ENCODE measurements at places on chromosomes 4 and X.
A peak's percentile ranks its signal among the peaks of the same experiment; 100 is the strongest.

DNA sequence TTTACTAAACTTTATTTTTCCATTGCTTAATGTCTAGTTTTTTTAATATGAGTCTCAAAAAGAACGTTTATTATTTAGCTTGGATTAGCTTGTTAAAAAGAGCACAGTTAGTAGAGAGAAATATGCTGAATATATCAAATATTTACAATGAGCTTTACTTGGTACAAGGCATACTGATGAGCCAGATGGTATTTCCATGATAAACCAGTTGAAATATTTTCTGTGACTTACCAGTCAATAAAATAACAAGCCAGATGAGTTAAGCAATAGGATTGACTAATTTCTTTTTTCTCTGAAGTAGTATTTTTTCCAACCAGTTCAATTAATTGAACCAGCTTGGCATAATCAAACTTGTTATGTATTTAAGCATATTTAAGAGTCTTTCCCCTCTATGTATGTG lies 134.1 kb downstream of the KLHL34 start:
- no peak for DNase-seq

DNA sequence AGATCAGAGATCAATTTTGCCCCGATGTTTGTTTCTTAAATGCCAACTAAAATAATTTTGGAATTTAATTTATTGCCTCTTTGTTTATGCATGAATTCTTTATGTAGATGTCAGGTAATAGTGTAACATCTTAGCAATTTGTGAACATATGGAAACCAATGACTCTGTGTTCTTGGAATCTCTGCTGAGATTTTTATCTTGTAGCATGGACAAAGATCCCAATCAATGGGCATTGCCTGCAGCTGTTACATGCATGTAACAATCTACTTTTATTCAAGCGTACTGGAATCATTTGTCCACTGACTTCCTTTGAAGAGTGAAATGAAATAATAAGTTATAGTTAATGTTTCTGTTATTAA lies 61.6 kb upstream of the ARSJ start:
- DNase-seq: no peak

DNA sequence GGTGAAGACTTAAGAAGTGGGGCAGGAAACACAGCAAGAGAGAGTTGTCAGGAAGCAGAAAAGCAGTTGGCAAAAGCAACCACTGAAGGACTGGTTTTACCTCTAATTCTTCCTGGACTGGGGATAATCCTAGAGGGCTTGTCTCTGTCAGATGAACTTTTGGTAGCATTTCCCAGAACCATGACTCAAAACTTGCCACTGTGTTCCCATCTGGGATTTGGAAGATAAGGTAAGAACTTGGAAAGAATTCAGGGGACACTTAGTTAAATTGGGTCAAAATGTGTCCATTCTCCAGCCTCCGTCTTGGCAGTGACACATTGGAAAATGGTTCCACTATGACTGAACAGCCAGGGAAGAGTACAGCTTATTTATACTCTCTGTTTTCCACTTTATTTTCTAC lies 55.7 kb downstream of the CD38 start:
- no peak for DNase-seq

DNA sequence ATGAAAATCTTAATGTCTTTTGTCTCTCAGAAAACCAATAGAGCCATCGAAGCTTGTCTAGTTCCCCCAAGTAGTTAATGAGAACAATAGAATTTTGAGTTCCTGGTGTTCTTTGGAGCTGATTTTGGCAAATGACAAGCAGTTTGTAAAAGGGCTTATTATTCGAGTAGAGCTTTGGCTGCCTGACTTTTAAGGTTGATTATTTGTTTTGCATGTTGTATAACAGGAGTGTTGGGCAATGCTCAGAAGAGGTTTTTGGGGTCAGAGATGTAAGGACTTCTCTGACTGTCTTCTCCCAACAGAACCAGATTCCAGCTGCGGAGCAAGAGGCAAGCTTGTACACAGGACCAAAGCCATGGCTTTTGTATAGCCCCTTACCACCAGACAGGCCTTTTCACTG lies 30.0 kb downstream of the ZCCHC12 start:
- no peak for DNase-seq

- DNase-seq: no peak
Observed at GRCh38 chr4:43837171-43837570, 611.4 kb downstream of the KCTD8 start.

DNA sequence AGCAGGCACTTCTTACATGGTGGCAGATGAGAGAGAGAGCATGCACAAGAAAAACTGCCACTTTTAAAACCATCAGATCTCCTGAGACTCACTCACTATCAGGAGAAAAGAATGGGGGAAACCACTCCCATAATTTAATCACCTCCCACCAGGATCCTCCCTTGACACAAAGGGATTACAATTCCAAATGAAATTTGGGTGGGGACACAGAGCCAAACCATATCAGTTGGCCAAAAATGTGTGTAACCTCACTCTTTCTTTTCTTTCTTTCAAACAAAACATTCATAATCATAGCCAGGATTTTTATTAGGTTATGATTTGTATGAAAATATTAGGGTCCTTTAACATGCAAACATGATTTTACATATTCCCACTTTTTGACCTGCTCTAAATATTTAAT lies 222.1 kb downstream of the PCDH18 start:
- no peak for DNase-seq

DNA sequence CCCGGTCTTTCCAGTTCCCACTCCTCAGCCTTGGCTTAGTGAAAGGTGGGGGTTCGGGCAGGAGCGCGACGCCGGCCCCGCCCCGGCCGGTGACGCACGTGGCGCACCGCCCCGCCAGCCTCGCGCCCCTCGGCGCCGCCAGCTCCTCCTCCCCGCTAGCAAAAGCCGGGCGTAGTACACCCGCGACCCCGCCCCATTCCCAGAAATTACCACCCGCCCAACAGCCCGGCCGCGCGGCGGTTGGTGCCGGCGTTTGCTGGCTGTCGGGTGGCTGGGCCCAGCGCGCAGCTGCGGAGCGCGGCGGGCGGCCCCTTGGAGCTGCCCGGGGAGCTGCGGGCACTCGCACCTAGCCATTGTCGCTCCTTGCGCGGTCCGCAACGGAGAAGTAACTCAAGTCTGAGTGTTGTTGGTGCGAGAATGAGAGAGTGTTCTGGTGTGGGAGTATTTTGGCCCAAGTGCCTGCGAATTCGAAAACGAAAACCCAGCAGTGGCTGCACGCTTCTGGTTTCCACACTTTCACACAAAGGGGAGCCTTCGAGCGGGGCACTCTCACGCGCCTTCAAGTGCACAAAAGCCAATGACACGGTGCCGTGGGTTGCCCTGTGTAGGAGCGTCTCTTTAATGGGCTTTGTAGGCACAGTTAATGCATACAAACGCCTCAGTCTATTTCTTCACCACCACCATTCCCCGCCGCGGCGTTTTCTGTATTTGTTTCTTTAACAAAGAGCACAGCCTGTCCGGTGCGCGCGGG lies 1.0 kb upstream of the ELF2 start:
- DNase-seq: peak; percentile 93

DNA sequence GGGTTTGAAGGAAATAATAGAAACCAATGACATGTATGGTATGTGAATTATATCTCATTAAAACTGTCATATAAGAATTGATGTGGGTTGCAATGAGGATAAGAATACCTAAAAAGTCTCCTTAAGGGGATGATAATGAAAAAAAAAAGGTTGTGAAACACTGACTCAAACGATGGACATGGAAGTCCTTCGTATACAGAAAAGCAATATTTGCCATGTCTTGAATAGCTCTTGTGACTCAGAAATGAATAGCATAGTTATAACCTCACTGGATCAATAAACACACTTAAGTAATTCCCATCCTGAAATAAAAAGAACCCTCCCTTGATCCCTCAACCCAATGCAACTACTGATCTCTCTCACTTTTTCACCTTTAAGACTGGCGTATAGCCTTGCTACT lies 89.7 kb downstream of the OPHN1 start:
- DNase-seq: no peak

DNA sequence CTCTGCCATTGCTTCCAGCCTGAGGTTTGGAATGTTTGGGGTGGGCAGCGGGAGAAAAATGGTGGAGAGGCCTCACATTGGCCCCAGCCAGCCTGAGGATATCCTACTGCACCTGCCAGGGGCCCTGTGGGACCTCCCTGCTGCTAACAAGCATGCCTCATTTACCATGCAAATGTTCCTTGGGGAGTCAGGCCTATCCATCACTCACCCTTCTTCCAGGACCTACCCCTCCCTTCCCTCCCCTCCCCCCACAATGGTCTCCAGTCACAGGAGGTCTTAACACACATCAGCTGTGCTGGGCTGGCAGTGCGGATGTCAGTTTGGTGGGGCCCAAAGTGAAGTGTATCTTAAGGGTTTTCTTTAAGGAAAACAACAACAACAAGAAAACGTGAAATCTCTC lies 139.2 kb downstream of the SHOX start:
- no peak for DNase-seq

DNA sequence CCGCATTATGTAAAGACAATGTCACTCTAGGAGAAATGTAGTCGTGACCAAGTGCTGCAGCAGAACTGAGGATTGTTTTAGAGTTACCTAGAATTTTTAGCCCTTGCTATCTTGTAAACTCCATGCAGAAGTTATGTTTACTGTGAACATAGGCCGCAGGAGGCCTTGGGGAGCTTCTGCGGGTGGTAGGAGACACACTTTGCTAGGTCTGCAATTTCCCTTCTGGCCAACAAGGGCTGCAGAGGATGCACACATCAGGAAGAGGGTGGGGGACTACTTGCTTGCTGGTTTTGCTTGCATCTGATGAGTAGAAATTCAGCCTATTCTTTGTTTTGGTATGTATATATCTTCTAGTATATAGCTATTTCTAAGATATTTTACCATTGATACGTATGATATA lies 23.1 kb downstream of the BANK1 start:
- no peak for DNase-seq

DNA sequence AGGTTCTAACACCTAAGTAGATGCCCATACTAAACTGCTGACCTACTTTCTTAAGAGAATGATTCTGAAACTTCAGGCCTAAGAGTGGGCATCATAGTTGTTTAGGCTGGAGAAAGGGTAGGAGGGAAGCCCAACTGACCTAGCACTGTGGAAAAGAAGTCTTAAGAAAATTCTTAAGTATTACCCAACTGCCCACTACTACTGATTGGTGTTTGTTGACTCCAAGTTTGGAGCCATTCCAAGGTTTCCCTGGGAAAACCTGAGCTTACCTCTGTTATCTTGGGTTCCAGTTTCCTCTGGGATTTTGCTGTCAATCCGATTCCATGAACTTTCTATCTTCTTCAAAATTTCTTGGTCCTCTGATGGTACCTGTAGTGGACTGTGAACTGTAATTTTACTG lies 23.9 kb downstream of the ANKRD17 start:
- DNase-seq: no peak

DNA sequence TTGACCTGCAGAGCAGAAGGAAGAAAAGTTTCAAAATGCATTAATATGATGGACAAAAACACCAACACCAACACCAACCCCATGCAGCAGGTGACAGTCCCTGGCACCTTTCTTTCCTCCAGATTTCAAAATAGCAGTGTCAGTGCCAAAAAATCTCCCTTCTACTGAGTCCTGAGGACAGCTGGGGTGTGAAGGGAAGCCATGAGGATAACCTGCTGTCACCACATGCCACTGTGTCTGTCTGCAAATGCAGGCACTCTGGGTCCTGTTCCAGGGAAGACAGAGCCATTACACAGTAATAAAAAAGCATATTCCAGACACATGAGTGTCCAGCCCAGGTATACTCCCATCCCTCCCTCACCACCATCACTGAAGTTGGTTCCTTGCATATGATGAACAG lies 187.5 kb downstream of the BMP15 start:
- DNase-seq: no peak

DNA sequence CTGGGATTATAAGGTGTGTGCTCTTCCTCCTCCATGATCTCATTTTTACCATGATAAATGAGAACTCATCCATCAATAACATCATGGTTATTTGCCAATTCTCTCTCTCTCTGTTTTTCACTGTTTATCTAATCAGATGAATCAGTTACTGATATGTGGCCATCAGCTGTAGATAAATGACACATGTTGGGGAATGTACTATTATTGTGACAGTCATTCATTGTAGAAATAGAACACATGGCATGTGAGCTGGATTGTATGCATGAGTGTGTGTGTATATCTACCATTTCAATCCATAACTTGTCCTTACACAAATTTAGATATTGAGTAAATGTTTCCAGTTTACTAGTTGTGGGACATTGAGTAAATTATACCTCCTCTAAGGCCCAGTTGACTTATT lies 53.0 kb downstream of the OSTC start:
- no peak for DNase-seq

GRCh38 chr4:23584024-23584423 lies 305.8 kb downstream of the PPARGC1A start:
- no peak for DNase-seq

GRCh38 chrX:151958101-151958500 lies 16.4 kb downstream of the GABRE start:
- no peak for DNase-seq

DNA sequence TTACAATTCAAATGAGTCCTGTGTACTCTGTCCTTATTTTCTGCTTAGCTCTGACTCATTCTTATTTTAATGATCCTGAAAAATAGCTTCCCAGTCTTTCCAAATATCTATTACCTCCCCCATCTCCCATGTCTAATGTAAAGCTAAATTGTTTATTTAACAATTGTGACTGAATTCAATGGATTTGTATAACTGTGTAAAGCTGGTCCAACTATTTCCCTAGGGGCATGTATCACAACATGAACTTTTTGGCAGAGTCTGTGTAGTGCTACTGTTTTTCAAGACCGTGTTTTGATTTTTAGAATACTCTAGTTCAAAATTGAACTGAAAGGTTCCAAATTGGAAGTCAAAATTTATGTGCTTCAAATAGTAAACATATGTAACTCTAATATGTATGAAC lies 67.8 kb downstream of the SPCS3 start:
- DNase-seq: no peak

DNA sequence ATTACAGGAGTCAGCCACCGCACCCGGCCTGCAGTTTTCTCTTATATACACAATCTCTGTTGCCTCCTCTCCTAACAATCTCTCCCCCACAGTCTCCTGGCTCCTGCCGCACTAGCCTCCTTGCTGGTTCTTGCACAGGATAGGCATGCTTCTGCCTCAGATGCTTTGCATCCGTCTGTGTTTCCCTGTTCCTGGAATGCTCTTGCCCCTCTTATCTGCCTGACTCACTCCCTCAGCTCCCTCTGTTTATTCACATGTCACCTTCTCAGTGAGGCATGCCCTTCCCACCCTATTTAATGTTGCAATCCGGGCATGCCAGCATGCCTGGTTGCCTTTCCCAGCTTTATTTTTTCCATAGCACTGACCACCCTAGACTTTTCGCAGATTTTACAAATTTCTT lies 161.9 kb downstream of the PHF8 start:
- no peak for DNase-seq

DNA sequence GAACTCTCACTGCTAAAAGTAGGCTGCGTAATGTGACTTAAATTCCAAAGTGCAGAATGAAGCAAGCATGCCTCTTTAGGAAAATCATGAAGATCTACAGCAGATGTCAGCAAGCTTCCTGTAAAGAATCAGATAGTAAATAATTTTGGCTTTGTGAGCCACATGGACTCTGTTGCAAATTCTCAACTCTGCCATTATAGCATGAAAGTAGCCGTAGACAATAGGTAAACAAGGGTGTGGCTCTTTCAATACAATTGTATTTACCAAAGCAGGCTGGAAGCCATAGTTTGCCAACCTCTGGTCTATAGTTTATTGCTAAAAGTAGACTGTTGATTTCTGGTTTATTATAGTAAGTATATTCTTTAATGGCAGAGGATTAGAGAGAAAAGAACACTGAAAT lies 80.3 kb upstream of the FAM9B start:
- DNase-seq: no peak

GRCh38 chr4:74294681-74295080 lies 13.6 kb upstream of the EPGN start:
- DNase-seq: no peak

- no peak for DNase-seq
Observed at GRCh38 chr4:54819034-54819433, 161.3 kb downstream of the KIT start.

Measured in gastrocnemius medialis (tissue), 4 donors.